ENCODE measurements at places on chromosomes 3 and 15.

GRCh38 chr15:34001536-34001935 is 33.2 kb downstream of the CHRM5 start:
- no peak for DNase-seq

- no peak for DNase-seq
These were observed 49.6 kb downstream of the CHD2 start for GRCh38 chr15:92949604-92950249.

DNA sequence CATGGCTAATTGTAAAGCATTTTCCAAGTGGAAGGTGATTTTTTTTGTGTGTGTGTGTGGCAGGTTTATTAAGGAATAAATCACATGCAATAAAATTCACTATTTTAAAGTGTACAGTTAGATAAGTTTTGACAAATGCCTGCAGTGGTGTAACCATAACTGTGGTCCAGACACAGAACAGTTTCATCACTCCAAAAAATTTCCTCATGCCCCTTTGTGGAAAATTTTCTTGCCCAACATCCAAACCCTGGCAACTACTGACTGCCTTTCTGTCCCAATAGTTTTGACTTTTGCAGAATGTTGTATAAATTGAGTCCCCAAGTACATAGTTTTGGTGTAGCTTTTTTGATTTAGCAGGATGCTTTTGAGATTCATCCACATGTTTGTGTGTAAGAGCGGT is 135.1 kb upstream of the KLHL25 start:
- no peak for DNase-seq

DNA sequence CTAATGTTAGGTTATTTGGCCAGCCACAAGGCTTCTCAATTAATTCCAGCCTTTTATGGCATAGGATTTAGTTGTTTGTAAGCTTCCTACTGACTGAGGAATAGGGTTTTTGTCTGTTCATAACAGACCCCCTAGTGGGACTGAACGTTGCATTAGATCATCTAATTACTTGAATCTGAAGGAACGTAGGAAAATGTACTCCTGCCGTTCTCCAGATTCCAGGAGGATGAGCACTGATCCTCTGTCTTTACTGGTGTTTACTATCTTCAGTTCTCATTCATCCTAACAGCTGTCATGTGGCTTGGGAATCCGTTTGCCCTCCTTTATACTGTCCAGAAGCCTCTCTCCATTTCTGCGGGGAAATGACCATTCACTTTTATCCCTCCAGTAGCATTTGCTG is 52.7 kb downstream of the RAD54L2 start:
- DNase-seq = no peak

DNA sequence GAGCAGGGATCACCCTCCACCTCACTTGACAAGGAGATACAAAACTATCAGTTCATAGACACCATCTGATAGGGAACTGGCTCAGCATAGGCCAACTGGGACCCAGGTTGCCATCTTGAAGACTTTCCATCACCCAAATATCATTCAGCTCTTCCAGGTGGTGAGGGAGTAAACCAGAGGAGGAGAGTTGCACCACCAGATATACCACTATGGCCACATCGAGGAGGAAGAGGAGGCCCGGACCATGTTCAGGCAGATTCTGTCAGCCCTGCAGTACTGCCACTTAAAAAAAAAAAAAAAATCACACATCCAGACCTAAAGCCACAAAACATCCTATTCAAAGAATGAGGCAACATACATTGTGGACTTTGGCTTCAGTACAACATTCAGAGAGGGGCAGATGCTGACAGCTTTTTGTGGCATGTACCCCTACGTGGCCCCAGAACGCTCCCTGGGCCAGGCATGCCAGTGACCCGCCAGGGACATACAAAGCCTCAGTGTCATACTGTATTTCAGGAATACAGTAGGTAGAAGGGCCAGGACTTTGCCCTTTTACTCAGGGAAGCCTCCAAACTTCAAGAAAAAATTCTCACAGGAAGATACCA is 18.4 kb upstream of the EMC3 start:
- no peak for DNase-seq

- DNase-seq = no peak
These were observed 36.5 kb downstream of the DZIP1L start for GRCh38 chr3:138078901-138079344.

DNA sequence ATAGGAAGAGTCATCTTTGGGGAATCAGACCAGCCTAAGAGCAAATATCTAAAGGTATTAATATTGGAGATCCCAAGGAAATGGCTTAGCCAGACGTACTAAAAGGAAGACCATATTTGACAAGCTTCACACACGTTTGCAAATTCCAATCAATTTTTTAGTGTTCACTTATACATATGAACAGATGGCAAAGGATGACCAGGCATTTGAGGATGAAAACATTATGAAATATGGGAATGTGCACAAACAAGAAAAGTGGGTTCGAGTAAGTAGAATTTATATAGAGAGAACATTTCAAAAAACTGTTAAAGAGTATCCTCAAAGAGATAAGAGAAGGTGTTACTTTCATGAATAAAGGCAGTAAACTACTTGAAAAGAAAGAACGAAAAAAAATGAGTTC is 25.9 kb upstream of the CRYBG3 start:
- DNase-seq = no peak

DNA sequence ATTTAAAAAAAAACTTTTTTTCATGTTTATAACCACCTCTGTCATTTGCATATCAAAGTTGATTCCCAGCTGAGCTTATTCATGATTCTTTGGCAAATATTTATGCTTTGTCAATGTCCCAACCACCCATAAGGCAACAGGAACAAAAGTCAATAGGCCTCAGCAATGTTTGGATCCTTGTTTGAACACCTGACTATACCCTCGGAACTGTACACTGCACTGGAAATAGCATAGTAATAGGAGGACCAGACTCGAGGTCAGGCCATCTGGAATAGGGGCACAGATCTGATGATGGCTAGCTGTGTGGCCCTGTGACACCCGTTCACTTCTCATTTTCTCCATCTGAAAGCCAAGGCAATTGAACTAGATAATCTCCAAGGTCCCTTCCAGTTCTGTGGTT is 301.7 kb upstream of the ATP11B start:
- DNase-seq = no peak

- DNase-seq = no peak
These were observed 861.9 kb downstream of the NTRK3 start for GRCh38 chr15:87394676-87395075.

GRCh38 chr3:101938262-101938847 is 89.0 kb downstream of the NFKBIZ start:
- no peak for DNase-seq

- DNase-seq = no peak
These were observed 23.5 kb upstream of the ARPIN start for GRCh38 chr15:89936051-89936785.

DNA sequence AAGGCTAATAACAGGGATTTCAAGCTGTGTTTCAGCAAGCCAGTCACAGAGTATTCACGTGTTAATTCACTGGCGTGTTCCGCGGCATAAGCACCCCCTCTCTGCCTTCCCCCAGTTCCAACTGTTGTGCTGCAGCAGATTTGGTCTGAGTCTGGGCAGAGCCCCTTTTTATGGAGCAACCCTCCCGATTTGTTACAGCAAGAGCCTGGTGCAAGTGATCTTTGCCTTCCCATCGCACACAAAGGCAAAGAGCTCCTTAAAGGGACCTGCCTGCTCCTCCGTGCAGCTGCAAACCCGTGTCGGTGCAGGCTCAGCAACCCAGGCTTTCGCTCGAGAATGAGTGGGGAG is 170.5 kb downstream of the KCNAB1 start:
- DNase-seq = no peak

DNA sequence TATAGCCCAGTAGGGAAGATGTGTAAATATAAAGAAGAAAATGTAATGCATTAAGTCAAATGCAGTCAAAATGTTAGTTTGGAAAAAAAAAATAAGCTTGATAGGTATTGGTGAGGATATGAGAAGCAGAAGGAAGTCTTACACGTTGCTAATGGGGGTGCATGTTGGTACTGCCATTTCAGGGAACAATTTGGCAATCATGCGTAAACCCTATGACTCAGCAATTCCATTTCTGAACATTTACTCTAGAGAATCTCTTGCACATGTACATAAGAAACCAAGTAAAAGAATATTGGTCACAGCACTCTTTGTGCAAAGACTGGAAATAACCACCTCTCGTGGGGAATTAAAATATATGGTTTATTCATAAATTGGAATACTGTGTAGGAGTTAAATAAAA is 35.5 kb upstream of the TIMP4 start:
- DNase-seq = no peak
